ENCODE measurements at places on chromosomes 6 and 20.

DNA sequence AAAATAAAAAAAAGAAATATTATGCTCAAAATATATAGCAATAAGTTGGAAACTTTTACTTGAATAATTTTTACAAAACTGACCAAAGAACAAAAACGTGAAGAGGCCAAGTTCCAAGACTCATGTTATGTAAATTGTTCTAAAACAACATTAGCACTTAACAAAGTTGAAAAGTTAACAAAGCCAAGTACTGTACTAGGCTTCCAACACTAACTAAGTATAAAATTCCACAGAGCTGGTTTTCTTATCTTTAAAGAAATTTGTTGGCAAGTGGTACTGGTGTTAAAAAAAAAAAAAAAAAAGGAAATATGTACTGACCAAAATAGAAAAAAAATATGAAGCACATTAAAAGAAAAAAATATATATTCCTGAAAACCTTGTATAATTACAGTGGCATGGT, 127.8 kb downstream of the SLC16A10 start:
- DNase-seq = no peak

- DNase-seq = no peak
These were observed 1122.3 kb downstream of the EPHA7 start for GRCh38 chr6:92297101-92297500.

GRCh38 chr6:38337819-38338465, 301.8 kb downstream of the BTBD9 start:
- DNase-seq = no peak

DNA sequence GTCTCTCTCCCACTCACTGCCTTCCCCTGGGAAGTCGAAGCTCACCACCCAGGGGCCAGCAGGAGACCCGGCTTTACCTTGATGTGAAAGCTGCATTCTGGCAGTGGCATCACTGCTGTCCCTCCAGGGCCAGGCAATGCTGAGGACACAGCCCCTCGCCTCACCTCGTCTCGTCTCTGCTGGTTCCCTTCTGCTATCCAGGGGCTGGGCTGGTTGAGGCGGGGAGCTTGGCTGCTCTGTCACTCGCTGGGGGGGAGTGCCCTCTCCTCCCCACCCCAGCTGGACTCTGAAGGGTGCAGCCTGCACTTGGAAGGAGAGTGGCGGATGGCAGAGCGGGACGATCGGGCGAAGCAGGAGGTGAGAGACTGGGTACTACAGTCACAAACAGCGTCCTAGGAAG, 12.7 kb upstream of the DSN1 start:
- DNase-seq = no peak

DNA sequence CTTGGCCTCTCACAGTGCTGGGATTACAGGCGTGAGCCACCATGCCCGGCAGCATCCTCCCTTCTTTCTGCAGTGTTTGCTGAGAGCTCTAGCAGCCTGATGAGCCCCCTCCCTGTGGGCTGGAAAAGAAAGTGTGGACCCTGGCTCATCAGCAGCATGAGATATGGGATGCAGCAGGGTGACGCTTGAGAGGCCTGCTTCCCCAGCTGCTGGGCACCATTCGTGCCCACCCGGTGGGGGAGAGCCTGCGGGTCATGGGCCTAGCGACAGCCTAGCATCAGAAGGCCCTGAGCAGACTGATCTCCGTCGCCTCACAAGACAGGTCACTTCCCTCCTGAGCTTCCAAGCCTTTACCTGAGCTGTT, 16.0 kb upstream of the CCDC167 start:
- no peak for DNase-seq

DNA sequence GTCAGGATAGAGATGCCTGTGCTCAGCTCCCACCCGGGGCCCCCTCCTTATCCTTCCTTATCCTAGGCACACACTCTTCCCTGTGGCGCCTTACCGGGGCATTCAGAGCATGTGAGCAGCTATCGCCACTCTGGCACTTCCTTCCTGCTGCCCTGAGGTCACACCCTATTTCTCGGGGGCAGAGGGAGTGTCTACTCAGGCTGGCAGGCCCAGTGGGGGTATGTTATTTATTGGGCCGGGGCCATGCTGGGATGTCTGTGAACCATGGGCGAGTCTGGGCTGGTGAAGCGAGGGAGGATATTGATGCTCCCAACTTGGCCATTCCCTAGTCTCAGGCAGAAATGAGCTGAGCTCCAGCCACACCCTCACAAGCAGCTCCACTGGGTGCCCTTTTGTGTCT, 3.9 kb upstream of the LY6G6D start:
- DNase-seq = no peak

DNA sequence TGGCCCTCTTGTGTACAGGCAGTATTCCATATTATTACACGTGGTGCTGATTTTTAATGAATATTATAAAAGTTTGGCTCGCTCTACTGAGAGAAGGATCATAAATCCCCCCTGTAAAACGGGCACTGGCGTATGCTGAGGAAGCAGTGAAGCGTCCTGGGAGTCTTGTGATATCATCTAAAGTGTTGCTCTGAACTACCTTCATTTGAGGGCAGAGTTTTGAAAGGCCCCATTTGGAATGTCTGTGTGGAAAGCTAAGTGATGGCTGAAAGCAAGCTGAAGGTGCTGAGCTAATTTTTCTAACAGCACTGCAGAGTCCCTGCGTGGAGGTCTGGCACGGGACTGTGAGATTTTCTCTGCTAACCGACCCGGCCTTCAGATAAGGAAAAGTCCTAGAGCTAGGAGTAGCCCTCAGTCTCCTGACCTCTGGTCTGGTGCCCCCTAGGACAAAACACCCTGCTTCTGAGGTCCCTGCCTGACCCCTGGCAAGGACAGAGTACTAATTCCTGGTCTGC, 1.3 kb upstream of the BACH2 start:
- DNase-seq = no peak

DNA sequence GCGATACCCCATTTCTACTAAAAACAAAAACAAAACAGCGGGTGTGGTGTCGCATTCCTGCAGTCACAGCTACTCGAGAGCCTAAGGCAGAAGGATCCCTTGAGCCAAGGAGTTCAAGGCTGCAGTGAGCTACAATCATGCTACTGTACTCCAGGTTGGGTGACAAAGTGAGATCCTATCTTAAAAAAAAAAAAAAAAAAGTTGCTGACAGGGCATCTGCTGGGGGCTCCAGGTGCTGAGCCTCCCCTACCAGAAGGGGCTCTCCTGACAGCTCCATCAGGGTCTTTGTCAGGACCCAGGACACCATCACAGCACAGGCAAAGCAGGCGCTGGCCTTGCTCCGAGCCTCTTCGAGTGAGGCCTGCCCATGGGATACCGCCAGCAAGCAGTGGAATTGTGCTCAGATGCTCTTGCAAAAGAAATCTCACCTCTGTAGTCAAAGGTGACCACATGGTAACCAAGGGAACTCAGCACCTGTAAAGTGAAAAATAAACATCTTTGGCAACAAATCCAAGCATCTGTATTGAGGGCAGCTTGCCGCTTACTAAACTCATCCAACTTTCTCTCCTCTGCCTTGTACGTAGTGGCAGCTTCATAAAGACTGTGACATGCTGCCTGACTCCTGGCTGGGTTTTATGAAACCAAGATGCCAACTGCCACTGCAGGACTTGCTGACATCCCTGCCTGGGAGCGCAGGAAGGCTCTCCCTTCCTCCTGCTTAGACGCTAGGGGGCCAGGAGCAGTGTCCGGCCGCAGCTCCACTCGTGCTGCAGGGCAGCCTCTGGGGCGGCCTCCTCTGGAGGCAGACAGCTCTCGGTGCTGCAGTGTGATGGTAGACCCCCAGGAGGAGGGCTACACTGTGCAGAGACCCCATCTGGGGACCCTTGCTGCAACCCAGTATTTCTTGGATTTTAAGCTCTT, 66.9 kb downstream of the PYGB start:
- DNase-seq = no peak

GRCh38 chr6:26121141-26122004, 34.1 kb downstream of the HFE start:
- DNase-seq = no peak

- DNase-seq = no peak
These were observed 42.0 kb downstream of the CDS2 start for GRCh38 chr20:5168651-5169396.

GRCh38 chr6:131164506-131164905, 29.2 kb downstream of the AKAP7 start:
- no peak for DNase-seq

DNA sequence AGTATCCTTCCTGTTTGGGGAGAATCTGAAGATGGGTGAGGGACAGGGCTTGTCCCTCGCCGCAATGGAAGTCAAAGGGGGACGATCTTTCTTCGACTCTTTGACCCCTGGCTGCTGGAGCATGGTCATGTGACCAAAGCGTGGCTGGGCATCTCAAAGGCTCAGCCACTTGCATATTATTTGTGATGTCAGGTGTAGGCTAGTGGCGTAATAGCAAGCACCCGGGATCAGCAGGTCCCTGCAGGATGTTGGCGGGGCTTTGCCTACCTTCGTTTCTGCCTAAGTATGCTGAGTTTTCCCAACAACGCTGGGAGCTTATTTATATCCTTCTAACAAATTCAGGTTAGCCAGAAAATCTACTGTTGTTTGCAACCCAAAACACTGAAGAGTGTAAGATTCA, 50.3 kb upstream of the IL20RA start:
- no peak for DNase-seq

- DNase-seq = no peak
These were observed 113.1 kb upstream of the DOK5 start for GRCh38 chr20:54362283-54362682.

GRCh38 chr6:18359237-18359885, 27.8 kb upstream of the RNF144B start:
- no peak for DNase-seq

- DNase-seq = no peak
These were observed 5.6 kb downstream of the SOX4 start for GRCh38 chr6:21599051-21599696.

- no peak for DNase-seq
These were observed 461.0 kb upstream of the JARID2 start for GRCh38 chr6:14784596-14785492.

- DNase-seq = no peak
These were observed 321.2 kb upstream of the ID4 start for GRCh38 chr6:19515939-19516338.

- peak; percentile 26 for DNase-seq
These were observed 339.6 kb downstream of the ARHGAP18 start for GRCh38 chr6:129370268-129370916.

DNA sequence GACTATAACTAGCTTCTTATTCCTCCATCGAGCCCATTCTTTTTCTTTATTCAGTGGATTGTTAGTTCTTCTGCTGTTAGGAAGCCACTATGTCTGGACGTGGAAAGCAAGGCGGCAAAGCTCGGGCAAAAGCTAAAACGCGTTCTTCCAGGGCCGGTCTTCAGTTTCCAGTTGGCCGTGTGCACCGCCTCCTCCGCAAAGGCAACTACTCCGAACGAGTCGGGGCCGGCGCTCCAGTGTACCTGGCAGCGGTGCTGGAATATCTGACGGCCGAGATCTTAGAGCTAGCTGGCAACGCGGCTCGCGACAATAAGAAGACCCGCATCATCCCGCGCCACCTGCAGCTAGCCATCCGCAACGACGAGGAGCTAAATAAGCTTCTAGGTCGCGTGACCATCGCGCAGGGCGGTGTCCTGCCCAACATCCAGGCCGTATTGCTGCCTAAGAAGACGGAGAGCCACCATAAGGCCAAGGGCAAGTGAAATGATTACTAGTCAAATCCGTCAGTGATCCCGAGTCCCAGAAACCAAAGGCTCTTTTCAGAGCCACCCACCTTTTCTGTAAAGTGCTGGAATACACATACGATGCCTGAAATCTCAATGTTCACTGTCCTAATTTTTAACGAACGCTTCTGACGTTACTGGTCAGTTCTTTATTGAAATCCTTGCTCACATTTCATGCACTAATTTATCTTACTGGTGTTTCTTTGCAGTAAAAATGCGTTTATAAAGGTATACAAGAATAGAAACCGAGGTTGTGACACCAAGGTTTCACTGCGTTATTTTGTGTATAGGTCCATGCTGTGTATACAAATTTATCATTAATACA, 129.9 kb downstream of the HFE start:
- DNase-seq = peak; percentile 62

DNA sequence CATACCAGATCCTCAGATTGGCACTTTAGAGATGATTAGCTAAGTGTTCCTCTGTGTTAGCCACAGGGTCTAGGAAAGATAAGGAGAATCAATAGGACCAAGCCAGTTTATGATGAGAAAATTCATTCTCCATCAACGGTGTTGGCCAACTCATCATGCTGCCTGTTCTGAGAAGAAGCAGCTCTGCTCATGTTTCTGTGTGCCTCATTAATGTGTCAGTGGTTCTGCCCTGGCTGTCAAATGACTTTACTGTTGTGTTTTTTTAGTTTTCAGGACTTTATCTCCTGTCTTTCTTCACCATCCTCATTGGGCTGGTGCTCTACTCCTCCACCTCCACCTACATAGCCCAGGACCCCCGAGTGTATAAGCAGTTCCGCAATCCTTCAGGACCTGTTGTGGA, 234.3 kb upstream of the PLN start:
- DNase-seq = no peak

DNA sequence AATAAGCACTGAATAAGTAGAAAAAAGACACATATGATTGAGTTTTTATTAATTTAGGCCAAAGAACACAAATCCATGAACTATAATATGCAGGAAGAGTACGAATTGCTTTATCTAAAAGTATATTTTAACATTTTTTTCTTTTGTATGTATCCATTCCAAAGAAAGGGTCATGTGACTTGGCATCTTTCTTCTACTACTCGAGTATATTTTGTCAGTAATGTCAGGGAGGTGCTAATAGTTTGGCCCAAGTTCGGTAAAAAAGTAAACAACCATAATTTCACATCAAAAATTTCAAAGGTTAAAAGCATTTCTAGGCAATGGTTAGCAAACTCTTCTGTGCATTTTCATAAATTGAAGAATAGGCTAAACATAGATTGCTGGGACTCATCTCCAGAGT, 18.7 kb downstream of the DEFB110 start:
- no peak for DNase-seq

DNA sequence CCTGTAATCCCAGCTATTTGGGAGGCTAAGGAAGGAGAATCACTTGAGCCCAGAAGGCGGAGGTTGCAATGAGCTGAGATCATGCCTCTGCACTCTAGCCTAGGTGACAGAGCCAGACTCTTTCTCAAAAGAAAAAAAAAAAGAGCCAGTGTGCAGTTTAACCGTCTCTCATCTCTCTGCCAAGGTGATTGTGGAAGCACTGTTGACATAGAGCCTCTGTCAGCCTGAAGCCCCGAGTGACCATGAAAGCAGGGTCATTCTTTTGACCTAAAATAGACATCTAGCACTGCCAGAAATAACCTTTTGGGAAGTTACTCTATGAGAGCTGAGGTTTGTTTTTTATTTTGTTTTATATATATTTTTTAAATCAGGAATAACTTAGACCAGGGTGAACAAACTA, 7.4 kb downstream of the DEFB127 start:
- DNase-seq = no peak

DNA sequence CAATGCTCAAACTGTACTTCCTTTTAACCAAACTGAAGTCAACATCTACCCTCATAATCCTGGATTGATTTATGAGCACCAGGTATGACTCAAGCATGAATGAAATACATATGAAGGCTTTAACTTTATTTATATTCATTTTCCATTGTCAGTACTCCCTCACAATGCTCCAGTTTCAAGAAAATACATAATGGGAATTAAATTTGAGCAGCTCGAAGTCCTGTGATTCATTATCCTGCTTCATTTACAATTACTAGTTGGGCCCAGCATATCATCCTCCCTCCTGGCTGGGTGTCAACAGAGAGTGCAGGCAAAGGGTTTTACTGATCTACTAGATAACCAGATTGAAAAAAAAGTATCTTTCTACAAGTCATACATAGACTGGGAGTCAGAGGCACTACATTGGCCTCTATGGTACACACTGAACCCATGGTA, 10.1 kb downstream of the SAMHD1 start:
- no peak for DNase-seq
